Activated CD8-positive, alpha-beta memory T cell treated with anti-CD3 and anti-CD28 coated beads for 48 hours (primary cell): ENCODE measurements at places on chromosomes 3 and 15.

DNA sequence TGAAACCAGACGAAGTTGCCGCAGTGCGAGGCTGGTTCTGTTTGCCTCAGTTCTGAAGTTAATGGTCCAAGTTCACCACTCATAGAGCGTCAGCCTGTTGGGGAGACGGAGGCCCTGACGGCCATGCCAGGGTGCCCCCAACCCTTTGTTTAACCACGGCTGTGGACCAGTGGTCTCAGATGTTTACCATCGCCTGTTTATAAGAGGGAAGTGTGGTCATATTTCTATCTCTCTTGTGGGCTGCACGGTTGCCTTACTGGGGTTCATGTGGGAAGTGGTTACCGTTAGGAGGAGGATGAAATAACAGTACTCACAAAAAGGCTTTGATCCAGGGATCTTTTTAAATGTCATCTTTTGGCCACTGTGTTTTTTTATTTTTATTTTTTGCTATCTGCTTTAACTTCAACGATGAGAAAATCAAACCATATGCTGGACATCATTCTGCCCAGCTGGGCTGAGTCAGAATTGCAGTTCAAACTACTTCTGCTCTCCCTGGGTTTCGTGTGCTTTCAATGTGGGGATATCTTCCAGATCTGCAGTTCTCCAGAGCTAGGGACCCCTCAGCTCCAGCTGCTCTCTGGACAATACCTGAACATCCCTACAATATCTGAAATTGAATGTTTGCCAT, 17.8 kb downstream of the SMAD3 start:
- DNase-seq, result no peak

GRCh38 chr3:62502315-62503300, 129.3 kb upstream of the FEZF2 start:
- DNase-seq, result no peak

DNA sequence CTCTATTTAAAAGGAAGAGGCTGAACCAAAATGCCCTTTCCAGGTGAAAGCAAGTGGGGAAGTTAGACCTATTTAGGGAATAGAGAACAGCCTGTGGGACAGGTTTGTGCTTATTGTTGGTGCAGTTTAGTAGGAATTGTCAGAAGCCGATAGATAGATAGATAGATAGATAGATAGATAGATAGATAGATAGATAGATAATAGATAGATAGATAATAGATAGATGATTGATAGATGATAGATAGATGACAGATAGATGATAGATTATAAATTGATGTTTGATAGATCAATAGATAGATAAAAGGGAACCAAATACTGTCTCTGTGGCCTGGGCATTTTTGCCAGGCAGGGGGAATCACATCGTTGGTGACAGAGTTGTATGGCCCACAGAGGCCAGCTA, 42.5 kb downstream of the SH3GL3 start:
- no peak for DNase-seq

DNA sequence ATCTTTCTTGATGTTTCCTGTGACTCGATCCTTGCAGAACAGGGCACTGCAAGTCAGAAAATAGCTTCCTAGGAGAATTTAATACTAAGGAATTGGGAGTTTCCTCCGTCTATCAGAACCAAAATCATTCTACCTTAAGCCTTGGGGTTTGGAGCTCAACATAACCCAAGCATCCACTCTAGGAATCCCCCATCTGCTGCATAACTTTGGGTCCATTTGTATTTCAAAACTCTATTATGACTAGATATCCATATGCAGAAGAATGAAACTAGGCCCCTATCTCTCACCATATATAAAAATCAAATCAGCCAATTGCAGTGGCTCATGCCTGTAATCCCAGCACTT, 61.7 kb upstream of the AKAP13 start:
- DNase-seq, result no peak

DNA sequence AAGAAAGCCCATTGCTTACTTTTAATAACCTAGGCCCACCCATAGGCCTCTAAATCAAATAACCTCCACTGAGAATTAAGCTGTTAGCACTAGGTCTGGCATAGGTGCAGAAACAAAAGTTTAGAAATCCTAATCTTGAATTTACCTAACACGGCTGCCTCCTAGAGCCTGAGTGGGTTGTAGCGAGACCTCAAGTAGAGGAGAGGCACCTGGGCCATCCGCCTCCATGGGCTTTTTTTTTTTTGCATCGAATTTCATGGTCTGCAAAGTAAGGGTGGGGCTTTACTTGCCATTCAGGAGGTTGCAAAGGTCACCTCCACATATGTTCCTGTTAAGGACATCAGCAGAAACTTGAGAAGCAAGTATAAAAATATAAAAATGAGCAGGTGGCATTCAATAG, 6.6 kb upstream of the TPM1 start:
- no peak for DNase-seq

- DNase-seq, result no peak
Measured at GRCh38 chr3:174812172-174812862, 46.8 kb upstream of the NAALADL2 start.
